NCI-H1048 (cell line): ENCODE measurements at places on chromosomes 1 and 21.

GRCh38 chr1:119370748-119371147 lies 2.2 kb downstream of the HAO2 start:
- DNase-seq = no peak

- no peak for DNase-seq
These were observed 14.5 kb downstream of the WNT4 start for GRCh38 chr1:22128392-22128791.

DNA sequence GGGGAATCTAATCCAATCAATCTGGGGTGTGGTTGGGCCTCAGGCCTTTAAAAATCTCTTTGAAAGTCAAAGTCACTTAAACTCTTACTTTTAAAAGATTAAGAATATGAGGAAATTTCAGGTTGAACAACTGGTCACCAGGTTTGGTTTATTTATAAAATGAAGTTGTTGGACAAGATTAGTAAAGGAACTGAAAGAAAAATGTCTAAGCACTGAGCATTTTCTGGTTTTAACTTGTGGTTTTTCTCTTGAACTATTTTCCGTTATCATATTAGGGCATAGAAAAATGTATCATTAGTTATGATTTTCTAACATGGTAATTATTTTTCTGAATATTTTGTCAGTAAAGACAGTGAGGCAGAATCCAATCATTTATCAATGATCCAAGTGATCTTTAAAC lies 49.6 kb downstream of the RGS2 start:
- no peak for DNase-seq

DNA sequence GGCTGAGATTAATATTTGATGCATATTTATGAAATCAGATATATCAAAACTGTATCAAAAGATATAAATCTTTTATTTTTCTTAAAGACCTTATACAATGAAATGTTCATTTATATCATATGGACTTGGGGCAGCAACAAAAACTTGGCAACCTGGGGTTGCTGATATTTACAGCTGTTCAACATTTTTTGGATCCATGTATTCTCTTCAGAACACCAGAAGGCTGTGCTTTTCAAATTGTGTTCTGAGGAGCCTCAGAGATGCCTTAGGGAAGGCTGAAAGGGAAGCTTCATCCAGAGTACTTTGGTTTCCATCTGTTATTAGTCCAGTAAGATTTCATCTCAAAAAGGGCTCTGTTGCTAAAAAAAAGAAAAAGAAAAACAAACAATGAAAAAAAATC lies 94.8 kb downstream of the DISC1 start:
- DNase-seq = no peak

- no peak for DNase-seq
These were observed at the start of gene HMCN1 for GRCh38 chr1:185733818-185734735. Gene HMCN1, plus strand, starts transcription at chr1:185734391. Its CDS starts 389 bp downstream, at chr1:185734780.

DNA sequence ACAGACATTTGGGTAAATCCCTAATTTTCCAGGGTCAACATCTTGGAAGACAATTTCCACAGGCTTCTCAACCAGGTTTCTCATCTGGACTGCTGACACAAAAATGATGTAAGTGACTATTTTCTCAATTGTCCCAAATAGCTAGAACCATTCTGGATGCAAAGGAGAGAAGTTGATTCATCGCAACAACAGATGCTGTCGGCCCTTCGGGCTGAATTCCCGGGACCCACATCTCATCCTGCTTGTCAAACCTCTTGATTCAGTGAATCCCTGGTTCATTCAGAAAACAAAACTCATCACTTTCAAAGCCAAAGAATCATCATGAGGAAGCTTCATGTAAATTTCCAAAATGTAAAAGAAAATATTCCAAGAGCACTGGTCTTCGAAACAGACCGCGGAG lies 251.8 kb downstream of the NPHP4 start:
- DNase-seq = no peak

DNA sequence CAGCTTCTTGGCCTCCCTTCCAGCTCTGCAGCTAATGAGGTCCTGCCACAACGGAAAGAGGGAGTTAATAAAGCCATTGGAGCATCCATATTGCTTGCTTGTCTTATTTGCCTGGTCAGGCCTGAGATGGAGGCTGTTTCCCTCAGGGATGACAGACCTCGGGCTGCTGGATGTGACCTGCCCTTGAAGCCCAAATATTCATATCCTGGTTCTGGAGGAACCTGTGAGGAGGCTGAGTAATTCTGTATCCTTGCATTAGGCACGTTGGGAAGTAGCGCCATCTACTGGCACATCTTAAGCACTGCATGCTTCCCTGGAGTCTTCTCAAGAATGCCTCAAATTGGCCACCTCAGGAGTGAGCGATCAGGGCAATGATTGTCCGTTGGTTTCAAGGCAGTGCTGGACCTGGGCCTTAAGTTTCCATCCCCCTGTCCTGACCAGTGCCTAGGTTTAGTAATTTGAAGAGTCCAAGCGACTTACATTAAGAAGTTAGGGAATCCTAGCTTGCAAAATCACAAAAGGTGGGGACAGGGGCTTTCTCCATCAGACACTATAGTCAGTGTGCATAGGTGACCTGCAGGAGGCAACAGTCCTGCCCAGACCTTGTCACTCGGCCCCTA lies 13.8 kb upstream of the NASP start:
- no peak for DNase-seq

- no peak for DNase-seq
These were observed 159.0 kb downstream of the NPHP4 start for GRCh38 chr1:5832916-5833895.

GRCh38 chr1:180953291-180954004 lies 40.8 kb downstream of the KIAA1614 start:
- no peak for DNase-seq

- peak; percentile 6 for DNase-seq
These were observed 262.5 kb downstream of the GRIK1 start for GRCh38 chr21:29677326-29677725.

- DNase-seq = no peak
These were observed 5.1 kb downstream of the C1orf87 start for GRCh38 chr1:60068393-60069045.

DNA sequence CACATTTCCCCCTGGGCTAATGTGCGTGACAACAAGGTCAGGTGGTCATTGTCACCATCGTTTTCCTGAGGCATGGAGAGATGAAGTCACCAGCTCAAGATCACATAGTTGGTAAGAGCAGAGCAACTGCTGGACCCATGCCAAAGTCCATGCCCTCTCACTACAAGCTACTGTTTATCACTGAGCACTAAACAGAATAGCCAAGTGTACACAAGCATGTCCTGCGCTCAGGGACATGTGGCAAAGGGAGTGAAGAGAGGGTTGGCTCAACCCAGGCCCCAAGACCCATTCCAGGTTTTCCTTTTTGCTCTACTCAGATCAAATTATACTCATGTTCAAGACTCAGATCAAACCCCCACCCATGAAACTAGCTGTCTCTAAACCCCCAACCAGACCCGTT lies 20.8 kb downstream of the LRRC52 start:
- DNase-seq = no peak

- no peak for DNase-seq
These were observed 137.8 kb downstream of the LMX1A start for GRCh38 chr1:165218731-165219130.

- no peak for DNase-seq
These were observed 7.4 kb downstream of the LRRC47 start for GRCh38 chr1:3788756-3789420.

- no peak for DNase-seq
These were observed 177.1 kb upstream of the EDN2 start for GRCh38 chr1:41661428-41662060.

GRCh38 chr1:104329278-104329677 lies 579.6 kb downstream of the AMY1C start:
- no peak for DNase-seq

GRCh38 chr21:42019101-42019605 lies 9.0 kb upstream of the ZBTB21 start:
- DNase-seq = no peak
